ENCODE measurements at places on chromosomes 13 and 19.

- no peak for DNase-seq
Observed at GRCh38 chr19:1700733-1701663, 48.6 kb upstream of the TCF3 start.

GRCh38 chr13:114025714-114026431 is 52.0 kb upstream of the C13orf46 start:
- DNase-seq, result no peak

GRCh38 chr19:9427941-9428340 is 7.4 kb downstream of the ZNF266 start:
- DNase-seq, result no peak

GRCh38 chr13:28299916-28300315 is 161.6 kb downstream of the PAN3 start:
- DNase-seq, result no peak

- DNase-seq, result no peak
Observed at GRCh38 chr19:48393559-48394330, at the start of gene GRIN2D. GRIN2D (plus strand) TSS chr19:48393668; CDS start chr19:48398393, 4,725 bp downstream.
